Cardiac muscle cell (in vitro differentiated cells and primary cell): ENCODE measurements at places on chromosomes 3 and 15.

DNA sequence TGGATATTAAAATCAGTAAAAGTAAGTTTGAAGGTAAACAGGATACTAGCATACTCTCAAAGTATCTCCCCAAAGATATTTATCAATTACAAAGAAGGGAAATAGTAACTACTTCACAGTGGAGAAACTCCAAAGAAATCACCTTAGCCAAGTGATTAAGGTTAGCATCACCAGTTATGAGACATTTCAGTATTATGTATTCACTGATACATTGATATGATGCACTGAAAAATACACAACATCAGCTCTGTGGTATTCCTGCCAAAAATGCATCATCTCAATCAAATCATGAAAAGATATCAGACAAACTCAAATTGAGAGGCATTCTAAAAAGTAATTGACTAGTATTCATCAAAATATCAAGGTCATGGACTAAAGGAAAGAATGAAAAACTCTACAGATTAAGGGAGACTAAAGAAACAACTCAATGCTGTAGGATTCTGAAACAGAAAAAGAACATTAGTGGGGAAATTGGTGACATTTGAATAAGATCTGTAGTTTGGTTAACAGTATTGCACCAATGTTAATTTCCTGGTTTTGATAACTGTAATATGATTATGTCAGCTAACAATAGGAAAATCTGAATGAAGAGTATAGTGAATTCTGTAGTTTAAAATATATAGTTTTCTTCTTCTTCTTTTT, 215.4 kb downstream of the UACA start:
- DNase-seq, result no peak

DNA sequence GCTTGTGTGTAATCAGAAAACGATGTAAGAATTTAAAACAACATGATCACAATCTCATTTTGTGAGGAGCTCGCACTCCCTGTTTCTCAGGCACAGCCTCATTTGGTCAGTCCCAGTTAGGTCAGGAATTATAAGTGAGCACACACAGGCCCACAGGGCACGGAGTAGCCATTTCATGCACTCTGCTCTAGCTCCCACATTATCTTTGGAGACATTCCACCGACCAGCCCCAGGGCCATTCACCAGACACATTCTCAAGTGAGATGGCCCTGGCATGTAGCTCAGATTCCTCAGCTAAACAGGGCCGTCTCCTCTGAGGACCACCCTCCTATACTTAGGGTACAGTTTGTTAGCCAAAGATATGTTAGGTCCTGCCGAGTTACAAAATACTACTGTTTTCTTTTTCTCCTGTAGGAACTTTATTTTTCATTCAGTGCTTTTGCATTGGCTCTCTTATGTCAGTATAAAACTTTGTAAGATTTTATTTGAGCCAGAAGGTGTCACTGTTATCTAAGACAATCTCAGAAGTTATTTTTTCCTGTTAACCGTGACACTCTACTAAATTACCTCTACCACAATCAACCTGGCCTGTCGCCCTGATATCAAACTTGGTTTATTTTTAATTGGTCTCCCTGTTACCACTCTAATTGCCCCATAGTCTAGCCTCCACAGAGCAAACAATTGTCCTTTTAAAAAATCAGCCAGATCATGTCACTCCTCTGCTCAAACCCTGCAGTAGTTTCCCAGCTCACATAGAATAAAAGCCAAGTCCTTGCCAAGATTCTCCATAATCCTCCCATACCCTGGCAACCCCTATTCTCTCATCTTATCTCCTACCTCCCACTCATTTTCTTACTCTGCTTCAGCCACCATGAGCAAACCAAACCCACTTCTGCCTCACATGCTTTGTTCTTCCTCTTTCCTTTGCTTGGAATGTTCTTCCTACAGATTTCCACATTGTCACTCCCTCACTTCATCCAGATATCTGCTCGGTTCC, 105.7 kb downstream of the PPP2R3A start:
- DNase-seq, result peak; percentile 56

GRCh38 chr3:156915372-156915771, 89.2 kb downstream of the LEKR1 start:
- no peak for DNase-seq

- DNase-seq, result no peak
These were observed 2.5 kb upstream of the TLNRD1 start for GRCh38 chr15:80998251-80998650.
